Sigmoid colon (tissue), 7 donors: ENCODE measurements at places on chromosomes 12 and 14.
A peak's percentile ranks its signal among the peaks of the same experiment; 100 is the strongest.

GRCh38 chr12:117538926-117539325 lies 177.5 kb upstream of the NOS1 start:
- DNase-seq: no peak
- no peak overlapping the region for H3K4me3 ChIP-seq
- no peaks in the 10 kb centered on the region for H3K4me1 ChIP-seq
- no peaks in the 10 kb centered on the region for H3K27me3 ChIP-seq

DNA sequence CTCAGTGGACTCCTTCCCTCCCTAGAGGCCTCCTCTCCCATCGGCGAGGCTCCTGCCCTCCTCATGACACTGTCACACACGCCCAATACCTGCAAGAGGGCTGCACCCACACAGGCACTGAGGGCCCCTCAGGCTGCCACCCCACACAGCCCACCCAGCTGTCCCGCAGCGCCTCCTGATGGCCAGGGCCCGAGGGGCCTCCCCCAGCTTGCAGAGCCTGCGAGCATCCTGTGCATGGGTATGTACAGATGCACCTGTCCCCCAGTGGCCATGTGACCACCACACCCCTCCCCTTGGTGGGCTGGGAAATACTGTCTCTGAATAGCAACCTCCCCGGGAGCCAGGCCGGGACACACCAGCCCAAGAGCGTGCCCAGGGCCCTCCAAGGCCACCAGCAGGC lies 19.0 kb upstream of the NUDT14 start:
- H3K27ac ChIP-seq: no peak overlapping the region
- H3K36me3 ChIP-seq: no peaks in the 10 kb centered on the region
- H3K27me3 ChIP-seq: peaks cover 73% of the 10 kb centered on the region
- no peak overlapping the region for H3K4me3 ChIP-seq
- DNase-seq: no peak

GRCh38 chr12:47087088-47087688 lies 7.4 kb upstream of the AMIGO2 start:
- H3K4me3 ChIP-seq: no peak overlapping the region
- H3K27ac ChIP-seq: no peak overlapping the region
- H3K4me1 ChIP-seq: peaks cover 63% of the 10 kb centered on the region
- H3K27me3 ChIP-seq: no peaks in the 10 kb centered on the region
- H3K36me3 ChIP-seq: no peaks in the 10 kb centered on the region
- DNase-seq: no peak

DNA sequence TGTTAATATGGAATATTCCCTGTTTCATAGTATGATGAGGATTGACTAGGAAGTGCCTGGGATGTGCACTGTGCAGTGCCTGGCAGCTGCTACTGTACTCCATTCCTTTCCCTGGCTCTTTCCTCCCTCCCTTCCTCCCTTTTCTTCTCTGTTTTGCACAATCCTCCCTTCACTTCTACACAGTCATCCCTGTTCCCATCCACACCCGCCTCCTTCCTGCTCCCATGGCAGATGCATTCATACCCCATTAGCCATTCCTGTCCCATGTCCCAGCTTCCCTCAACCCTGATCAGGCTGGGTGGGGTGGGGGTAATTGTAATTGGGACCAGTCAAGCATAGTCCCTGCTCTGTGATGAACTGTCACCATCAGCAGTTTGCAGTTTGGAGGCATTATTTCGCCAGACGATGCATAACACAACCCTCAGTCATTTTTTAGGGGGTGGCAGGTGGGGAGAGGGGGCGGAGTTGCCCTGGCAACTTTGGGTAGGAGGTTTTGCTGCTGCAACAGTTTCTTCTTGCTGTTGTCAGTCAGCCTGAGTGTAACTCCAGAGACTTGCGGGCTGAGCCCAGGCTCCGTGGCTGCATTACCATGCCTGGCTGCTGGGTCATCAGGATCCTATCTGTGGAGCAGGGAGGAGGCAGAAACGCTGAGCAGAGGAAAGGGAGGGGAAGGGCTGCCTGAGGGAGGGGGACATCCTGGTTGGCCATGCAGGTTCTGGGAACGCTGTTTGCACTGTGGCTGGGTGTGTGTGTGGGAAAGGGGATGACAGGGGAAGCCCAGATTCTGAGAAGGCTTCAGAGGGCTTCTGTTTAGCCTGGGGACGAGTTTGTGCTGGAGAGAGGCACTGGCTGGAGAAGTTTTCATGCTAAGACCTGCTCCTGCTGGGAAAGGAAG lies 4.1 kb upstream of the KRT84 start:
- H3K27me3 ChIP-seq: no peaks in the 10 kb centered on the region
- H3K27ac ChIP-seq: no peak overlapping the region
- H3K36me3 ChIP-seq: no peaks in the 10 kb centered on the region
- peaks cover 3% of the 10 kb centered on the region for H3K4me1 ChIP-seq
- peak; percentile 48 for DNase-seq
- no peak overlapping the region for H3K4me3 ChIP-seq

DNA sequence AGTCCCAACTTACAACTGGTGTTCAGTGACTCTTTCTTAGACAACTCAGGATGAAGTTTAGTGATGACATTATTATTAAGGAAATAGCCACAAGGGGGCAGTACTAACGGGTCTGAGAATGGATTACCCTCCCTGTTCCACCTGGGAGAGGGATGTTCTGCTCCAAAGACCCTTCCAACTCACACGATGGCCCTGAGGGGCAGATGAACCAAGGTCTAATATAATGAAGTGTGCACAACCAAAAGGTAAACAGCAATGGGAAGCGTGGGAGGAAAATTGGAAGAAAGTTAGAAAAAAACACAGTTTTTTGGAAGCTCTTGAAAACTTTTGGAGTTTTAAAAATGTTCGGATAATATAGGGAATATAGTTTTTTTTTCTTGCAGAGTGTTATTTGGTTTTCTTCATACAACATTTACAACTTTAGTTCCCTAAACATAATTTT lies 24.0 kb downstream of the FGF6 start:
- H3K27me3 ChIP-seq: no peaks in the 10 kb centered on the region
- DNase-seq: no peak
- no peak overlapping the region for H3K4me3 ChIP-seq
- no peak overlapping the region for H3K27ac ChIP-seq
- H3K4me1 ChIP-seq: peaks cover 22% of the 10 kb centered on the region
- H3K36me3 ChIP-seq: no peaks in the 10 kb centered on the region

GRCh38 chr12:1436981-1437380 lies 157.4 kb downstream of the FBXL14 start:
- H3K4me3 ChIP-seq: no peak overlapping the region
- H3K27me3 ChIP-seq: no peaks in the 10 kb centered on the region
- no peaks in the 10 kb centered on the region for H3K4me1 ChIP-seq
- no peaks in the 10 kb centered on the region for H3K36me3 ChIP-seq
- H3K27ac ChIP-seq: no peak overlapping the region
- no peak for DNase-seq

DNA sequence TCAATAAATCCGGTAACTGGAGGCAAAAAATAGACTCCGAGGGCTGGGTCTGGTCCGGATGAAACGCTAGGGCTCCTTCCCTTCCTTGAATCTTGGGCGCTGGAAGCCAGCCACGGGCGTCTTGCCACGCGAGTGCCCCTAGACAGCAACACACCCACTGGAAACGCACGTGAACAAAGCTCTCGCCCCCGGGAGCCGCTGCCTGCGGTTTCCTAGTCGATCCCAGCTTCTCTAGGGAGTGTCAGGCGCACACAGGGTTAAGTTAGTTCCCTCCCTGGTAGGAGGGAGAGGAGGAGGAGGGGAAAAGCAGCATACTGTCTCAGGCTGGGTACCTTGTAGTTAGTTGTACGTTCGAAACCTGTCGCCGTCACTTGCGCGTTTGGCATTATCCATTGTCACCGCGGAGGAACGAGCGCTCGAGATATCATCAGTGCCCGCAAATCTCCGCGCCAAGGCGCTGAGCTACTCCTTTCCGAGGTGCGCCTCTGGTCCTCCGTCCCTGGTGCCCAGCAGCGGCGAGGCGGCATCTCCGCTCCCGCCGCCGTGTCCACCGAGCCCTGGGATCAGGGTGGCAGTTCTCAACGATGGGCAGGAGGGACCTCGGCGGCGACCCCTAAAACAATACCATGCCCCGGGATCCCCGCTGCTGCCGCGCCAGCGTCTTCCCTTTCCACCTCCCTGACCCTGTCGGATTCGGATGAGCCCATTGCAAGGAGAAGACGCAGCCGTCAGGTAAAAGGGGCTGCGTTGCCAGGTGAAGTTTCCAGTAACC lies at the start of gene FLRT2:
Gene FLRT2, plus strand, starts transcription at position 342 of the 772 bp plus-strand sequence. CDS start 91,371 bp downstream, outside the sequence.
- H3K4me3 ChIP-seq: peak within 1 kb of the TSS; percentile 63
- H3K27me3 ChIP-seq: no peaks in the 10 kb centered on the region
- peak within 1 kb of the TSS; percentile 61 for H3K27ac ChIP-seq

GRCh38 chr12:53090554-53090953 lies 6.9 kb upstream of the IGFBP6 start:
- no peaks in the 10 kb centered on the region for H3K4me1 ChIP-seq
- H3K27me3 ChIP-seq: no peaks in the 10 kb centered on the region
- no peak overlapping the region for H3K4me3 ChIP-seq

DNA sequence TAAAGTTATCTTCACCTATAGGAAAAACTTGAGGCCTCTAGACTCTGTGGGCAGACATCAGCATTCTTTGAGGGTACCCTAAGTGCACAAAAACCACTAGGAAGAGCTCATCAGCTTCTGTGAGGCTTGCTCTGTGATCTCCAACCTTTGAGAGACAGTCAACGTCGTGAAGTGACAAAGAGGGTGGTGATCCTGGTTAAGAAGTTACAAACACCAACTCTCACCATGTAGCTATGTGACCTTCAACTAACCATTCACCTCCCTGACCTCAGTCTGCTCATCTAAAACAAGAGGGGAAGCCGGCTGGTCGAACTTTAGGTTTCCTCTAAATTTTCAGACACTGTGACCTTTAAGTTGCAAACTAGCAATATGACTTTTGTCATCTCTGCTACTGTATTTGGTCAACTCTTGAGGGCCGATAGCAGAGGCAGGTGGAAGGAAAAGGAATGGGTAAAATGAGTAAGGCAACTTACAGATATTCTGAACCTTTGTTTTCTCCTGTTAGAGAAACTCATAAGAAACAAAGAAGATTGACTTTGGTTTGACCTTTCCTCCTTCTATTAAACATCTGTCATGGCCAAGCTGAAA lies 103.2 kb upstream of the PARP11 start:
- no peaks in the 10 kb centered on the region for H3K27me3 ChIP-seq
- H3K4me1 ChIP-seq: no peaks in the 10 kb centered on the region
- no peak overlapping the region for H3K4me3 ChIP-seq
- H3K27ac ChIP-seq: no peak overlapping the region
- DNase-seq: no peak

- no peaks in the 10 kb centered on the region for H3K36me3 ChIP-seq
- H3K27ac ChIP-seq: no peak overlapping the region
- H3K27me3 ChIP-seq: no peaks in the 10 kb centered on the region
- DNase-seq: no peak
- no peak overlapping the region for H3K4me3 ChIP-seq
These were observed 8.7 kb upstream of the PLEKHA5 start for GRCh38 chr12:19120795-19121194.

GRCh38 chr14:62497708-62498107 lies 547.5 kb downstream of the KCNH5 start:
- H3K4me1 ChIP-seq: no peaks in the 10 kb centered on the region
- no peak overlapping the region for H3K27ac ChIP-seq
- no peak for DNase-seq
- no peaks in the 10 kb centered on the region for H3K36me3 ChIP-seq
- no peaks in the 10 kb centered on the region for H3K27me3 ChIP-seq

GRCh38 chr12:18296201-18296908 lies 35.0 kb downstream of the PIK3C2G start:
- H3K4me1 ChIP-seq: no peaks in the 10 kb centered on the region
- H3K4me3 ChIP-seq: peak overlapping the region; percentile 23
- no peaks in the 10 kb centered on the region for H3K27me3 ChIP-seq

DNA sequence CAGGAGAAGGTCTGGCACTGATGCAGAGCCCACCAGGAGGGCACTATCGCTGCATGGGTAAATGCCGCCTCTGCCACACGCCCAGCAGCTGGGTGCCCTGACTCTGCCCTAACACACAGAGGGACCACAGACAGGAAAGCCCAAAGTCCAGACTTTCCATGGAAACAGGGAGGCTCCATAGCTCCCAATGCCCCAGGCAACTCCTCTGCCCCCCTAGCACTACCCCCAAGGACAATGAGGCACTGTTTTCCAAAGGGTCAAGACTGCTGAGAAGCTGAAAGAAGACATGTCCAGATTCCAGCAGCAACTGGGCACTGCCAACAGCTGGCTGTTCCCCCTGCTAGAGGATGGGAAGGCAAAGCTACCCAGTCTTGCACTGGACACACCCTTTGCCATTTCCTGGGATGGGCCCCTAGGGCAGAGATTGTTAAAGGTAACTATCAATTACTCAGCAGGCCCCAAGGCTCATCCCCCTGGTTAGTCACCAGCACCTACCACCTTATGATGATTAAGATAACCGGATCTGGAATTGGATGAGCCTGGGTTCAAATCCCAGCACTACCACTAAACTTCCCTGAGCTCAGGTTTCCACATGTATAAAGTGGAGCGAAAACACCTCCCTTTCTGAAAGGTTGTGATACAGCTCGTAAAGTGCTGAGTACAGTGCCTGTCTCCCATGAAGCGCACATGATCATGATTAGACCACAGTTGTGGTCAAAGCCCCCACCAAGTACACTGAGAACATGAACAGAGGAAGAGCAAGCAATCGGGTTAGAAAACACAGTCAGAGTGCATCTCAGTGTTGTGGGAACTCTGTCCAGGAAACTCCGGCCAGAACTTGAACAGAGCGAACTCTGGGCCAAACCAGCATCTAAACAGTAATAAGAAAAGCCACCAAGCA lies 3.3 kb downstream of the PXN start:
- H3K27me3 ChIP-seq: no peaks in the 10 kb centered on the region
- H3K4me1 ChIP-seq: peaks cover 79% of the 10 kb centered on the region
- peak; percentile 76 for DNase-seq
- no peaks in the 10 kb centered on the region for H3K36me3 ChIP-seq

DNA sequence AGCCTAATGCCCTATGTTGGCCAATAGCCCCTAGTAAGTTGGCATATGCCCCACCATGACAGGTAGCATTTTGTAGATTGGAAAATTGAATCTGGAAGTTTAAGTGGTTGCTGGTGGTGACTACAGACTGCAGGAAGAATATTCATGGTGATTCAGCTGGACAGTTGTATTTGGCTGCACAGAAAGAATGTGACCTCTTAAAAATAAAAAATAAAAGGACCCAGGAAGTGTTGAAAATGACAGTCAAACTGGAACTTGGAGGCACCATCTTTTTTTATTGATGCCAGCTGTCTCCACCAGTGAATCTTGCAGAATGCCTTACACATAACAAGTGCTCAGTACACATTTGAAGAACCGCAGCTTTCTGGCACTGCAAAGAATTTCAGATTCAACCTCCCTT lies 73.9 kb downstream of the PRMT8 start:
- no peak for DNase-seq
- no peaks in the 10 kb centered on the region for H3K4me1 ChIP-seq
- no peaks in the 10 kb centered on the region for H3K36me3 ChIP-seq
- H3K27me3 ChIP-seq: no peaks in the 10 kb centered on the region

GRCh38 chr12:50597200-50598195 lies 92.7 kb downstream of the DIP2B start:
- peak overlapping the region; percentile 28 for H3K27ac ChIP-seq
- H3K4me1 ChIP-seq: peaks cover 21% of the 10 kb centered on the region
- DNase-seq: no peak

DNA sequence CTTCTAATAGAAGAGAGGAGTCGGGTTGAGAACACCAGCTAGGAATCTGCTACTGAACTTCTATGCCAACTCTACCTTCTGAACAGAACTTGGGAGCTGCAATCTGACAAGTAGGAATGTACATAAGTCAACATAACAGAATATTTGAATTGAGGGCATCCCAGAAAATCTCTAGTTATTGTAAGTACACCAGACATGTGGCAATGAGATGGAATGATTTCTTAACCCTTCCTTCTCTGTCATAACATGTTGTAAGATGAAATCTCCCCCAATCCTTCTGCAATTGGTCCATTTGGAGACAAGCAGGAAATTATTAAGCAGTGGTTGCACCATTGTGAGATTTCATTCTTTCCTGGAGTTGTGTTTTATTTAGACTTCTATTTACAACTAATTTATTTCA lies 68.7 kb upstream of the TMPO start:
- DNase-seq: no peak
- no peaks in the 10 kb centered on the region for H3K4me1 ChIP-seq
- H3K27ac ChIP-seq: no peak overlapping the region
- H3K4me3 ChIP-seq: no peak overlapping the region
- H3K27me3 ChIP-seq: no peaks in the 10 kb centered on the region
